ENCODE measurements at places on chromosomes 3 and 15.

- DNase-seq, result no peak
These were observed 77.0 kb downstream of the NTRK3 start for GRCh38 chr15:88179562-88179961.

DNA sequence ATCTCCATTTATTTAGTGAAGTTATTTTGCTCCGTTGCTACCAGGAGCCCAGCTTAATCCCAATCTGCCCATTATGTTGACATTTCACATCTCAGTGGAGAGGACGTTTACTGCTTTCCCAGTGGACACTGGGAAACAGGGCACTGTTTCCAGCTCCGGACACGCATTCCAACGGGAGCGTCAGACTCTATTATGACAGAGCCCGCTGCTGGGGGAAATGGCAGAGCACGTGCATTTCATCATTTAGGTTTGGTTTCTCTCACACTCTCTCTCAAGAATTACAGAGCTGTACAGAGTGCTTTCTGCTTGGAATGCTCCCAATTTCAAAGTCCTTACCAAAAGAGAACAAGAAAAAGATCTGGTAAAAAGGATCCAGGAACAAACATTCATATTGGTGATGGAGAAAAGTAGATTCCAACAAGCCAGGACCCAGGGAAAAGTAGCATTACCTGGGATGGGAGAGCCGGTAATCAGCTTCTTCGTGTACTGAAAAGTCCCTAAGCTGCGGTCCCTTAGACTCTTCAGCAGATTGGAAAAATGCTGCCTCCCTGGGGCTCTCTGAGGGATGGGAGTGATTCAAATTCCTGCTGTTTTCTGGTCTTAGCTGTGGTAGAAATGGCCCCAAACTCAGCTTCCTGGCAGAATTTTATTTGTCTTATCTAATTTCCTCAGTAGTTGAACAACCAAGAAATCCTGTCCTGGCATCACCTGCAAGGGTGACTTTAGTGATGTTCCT lies 136.0 kb upstream of the THBS1 start:
- no peak for DNase-seq

GRCh38 chr3:24386458-24386857 lies 108.2 kb downstream of the THRB start:
- DNase-seq, result no peak

GRCh38 chr3:48990636-48991469 lies 812 bp downstream of the P4HTM start:
- no peak for DNase-seq

- DNase-seq, result no peak
These were observed 179.2 kb downstream of the KCNAB1 start for GRCh38 chr3:156299569-156299968.

DNA sequence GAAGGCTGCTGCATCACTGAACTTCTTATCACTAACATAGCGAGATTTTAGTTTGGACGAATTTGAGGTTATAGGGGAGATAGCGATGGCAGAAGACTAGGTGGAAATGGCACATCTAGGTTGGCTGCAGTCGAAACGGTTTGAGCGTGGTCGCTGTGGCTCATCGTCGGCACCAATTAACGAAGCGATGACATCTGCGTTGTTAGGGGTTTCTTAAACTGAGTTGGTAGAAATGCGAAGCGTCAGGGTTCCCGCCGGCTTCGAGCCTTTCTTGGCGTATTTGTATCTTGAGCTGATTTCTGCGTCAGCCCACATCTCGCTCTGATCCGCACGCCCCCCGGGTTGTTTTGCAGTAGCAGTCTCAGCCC lies 319 bp downstream of the LNP1 start:
- no peak for DNase-seq

DNA sequence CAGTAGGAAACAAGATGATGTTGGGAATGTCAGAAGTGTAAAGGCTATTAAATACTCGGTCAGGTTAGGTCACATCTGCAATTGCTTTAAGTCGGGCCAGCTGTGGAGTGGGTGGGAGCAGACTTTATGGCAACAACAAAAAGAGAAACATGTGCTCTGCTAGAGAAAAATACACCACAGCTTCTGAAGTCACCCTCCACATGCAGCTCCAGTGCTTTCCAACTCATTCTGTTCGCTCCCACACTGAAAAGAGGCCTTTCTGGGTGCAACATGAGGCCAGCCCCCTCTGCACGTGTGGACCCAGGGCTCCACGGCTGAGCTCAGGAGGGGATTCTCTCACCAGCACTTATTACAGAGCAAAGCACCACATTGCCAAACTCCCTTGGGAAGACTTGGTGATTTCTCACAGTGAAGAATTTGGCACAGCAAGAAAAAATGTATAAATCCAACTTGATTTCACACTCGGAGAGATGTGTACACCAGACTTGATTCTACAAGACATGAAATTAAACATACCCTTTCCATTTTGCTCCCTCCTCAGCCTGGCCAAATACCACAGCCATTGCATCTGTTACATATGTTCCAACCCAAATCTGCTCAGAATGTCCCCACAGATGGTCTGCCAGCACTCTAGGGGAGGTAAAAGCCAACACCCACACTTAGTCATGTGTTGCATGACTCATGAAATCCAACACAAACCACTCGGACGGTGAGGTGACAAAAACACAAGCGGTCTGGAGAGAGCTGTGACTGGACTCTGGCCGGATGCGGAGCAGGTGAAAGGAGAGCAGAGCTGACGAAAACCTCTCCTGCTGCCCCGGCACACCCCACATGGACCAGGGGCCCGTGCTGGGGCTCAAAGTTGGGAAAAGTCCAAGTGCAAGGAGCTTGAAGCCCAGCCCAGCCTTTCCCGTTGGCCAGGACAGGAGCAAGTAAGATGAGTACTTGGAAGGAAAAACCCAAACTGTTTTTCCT lies 74.6 kb downstream of the ITGB5 start:
- DNase-seq, result peak; percentile 94

GRCh38 chr3:46893146-46893748 lies 15.7 kb downstream of the PTH1R start:
- no peak for DNase-seq

GRCh38 chr15:91045065-91045464 lies 22.7 kb upstream of the VPS33B start:
- no peak for DNase-seq

DNA sequence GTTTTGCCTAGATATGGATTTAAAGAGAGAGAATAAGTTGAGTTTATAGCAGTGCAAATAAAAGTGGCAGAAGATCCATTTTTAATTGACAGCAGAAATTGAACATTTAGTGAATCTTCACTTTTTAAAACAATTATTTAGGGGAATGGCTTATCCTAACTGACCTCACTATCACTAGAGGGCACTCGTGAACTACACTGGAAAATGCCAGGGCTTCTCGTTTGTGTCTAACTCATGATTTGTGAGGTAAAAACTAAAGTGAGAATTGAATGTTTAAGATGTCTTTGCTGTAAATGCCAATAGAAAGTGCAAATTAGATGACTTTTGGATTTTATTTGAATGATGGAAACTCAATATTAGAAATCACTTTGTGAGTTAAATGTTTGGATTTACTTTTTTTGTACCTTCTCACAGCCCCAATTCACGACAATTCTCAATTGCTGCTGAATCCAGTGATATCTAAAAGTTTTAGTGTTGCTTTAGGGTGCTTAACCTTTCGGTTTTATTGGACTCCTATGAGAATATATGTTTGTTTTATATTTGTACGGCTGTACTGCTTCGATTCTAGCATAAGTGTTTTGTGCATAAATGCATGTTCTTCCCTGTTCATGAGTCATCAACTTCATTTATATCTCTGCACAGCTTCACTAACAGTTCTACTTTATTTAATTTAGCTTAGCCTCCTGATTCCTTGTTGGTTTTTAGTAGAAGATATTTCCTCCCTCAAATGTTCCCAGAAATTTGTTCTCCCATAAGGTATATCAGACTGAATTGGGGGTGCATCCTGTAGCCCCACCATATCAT lies 462.1 kb downstream of the MFSD1 start:
- DNase-seq, result no peak
